ENCODE measurements at places on chromosomes 3 and 15.

- DNase-seq, result no peak
These were observed 72.9 kb upstream of the ATP10A start for GRCh38 chr15:25936004-25936403.

DNA sequence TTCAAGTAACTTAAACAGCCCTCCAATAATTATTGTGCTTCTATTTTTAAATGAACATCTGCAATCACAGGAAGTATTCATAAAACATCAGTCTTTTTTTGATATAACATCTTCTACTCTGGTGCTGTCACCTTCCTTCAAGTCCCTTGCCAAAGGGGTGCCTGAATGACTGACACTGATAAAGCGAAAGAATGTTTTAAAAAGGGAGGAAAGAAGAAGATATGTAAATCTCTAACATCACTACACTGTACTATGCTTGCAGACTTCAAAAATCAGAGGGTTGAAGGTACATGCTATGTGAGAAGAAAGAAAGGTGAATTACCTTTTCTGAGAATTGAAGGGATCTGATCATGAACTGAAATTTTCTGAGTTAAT lies 253.7 kb downstream of the ZPLD1 start:
- DNase-seq, result no peak

GRCh38 chr3:90091549-90091948 lies 984.1 kb downstream of the EPHA3 start:
- DNase-seq, result peak; percentile 15

GRCh38 chr3:101879623-101880284 lies 30.4 kb downstream of the NFKBIZ start:
- no peak for DNase-seq

DNA sequence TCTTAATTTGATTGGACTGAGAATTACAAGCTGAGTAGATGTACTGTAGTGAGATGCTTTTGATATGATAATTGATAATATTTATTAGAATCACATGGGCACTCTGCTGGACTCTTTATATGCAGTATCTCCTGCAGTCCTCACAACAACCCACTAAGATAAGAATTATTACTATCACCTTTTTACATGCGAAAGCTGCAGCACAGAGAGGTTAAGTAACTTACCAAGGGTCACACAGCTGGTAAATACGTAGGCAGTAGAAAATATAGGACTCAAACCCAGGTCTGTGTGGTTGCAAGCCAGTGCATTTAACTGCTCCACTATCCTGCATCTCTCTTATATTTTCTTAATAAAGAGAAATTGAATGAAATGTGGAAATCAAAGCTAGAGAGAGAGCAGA lies 392.8 kb upstream of the RORA start:
- no peak for DNase-seq

DNA sequence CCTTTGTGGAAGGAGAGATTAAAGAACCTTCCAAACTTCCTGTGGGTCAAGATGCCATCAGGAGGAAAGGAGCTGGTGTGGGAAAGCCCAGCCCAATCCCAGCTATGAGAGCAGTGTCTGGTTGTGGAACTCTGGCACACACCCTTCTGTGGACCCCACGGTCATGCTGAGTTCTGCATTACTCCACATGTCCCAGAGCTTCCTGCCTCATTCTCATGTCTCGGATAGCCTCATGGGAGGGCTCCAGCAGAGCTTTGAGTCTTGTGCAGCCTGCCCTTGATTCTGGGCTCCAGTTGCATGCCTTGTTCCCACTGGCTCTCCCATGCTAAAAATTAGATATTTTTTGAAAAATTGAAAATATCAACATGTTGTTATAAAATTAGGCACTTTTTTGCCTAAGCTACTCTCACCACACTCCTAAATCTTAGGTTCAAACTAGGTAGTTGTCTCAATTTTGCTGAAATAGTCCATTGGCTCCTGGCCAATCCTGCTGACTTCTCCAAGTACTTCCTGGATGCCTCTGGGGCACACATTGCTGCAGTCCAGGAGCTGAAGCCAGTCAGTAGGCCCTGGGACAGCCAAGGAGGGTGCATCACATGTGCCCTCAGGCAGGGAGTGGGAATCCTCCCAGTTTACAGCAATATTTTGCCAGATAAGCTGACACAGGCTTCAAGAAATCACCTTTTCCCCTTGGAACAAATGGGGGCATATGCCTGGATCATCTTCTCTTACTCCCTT lies 144.3 kb downstream of the EEFSEC start:
- DNase-seq, result no peak

DNA sequence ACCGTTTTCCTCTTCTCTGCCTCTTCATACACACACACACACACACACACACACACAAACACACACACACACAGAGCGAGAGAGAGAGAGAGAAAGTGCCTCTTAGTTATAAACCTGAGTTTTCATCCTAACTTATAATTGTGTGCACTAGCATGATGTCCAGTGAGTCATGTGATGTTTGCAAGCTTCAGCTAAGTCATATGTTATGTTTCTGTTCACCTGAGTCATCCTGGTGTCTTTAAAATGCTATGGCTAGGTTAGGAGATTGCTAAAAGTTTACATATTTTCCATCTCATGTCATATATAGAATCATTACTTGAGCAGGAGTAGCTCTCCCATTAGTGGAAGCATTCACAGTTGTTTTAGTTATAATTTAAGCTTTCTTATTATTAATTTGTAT lies 155.8 kb downstream of the EPHA6 start:
- no peak for DNase-seq

- DNase-seq, result no peak
These were observed 173.7 kb downstream of the SSR3 start for GRCh38 chr3:156381253-156381652.

DNA sequence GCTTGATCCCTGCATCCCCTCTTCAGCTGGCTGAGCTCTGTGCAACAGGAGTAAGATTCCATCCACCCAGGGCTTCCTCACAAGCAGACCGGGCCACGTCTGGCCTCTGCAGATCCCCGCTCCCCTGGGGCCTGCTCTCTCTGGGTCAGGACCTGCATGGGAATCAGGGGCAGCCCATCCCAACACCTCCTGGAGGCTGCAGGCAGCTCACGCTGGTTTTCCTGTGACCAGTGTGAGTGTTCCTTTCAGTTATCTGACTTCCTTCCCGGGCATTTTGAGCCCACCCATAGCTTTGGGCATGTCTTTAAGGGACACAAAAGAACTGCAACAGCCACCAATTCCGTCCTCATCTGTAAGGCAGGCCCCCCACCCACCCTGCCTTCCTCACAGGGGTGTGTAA lies 16.3 kb downstream of the NUP210 start:
- no peak for DNase-seq

DNA sequence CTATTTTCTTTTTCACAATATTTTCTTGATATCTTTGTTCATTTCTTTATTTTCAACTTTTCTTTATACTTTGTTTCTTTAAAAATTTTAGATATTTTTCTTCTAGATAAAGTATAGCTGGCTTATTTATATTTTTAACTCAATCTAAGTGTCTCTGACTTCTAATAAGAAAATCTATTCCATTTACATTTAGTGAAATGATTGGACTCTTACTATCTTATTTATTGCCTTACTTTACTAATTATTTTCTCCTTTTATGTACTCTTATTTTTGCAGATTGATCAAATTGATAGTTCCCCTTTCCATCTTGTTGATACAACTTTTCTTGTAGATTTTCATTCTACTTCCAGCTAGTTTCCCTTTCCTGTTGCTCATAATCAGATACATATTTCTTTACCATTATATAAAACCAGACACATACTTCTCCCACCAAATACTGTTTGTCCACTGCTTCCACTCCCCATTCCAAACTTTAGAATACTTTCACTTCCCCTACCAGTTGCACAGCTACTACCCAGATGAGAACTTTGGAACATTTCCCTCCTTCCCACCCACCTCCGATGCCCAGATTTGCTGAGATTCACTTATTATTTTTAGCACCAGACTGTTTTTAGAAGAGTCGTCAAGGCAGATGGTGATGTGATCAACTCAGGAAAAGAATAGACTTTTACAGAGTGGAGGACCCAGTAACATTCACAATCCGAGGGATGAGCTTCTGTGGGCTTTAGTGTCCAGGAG lies 151.5 kb downstream of the LIPC start:
- DNase-seq, result no peak

GRCh38 chr15:35514759-35515158 lies 31.2 kb downstream of the DPH6 start:
- no peak for DNase-seq

GRCh38 chr15:75195766-75196241 lies 5.9 kb upstream of the C15orf39 start:
- DNase-seq, result no peak

DNA sequence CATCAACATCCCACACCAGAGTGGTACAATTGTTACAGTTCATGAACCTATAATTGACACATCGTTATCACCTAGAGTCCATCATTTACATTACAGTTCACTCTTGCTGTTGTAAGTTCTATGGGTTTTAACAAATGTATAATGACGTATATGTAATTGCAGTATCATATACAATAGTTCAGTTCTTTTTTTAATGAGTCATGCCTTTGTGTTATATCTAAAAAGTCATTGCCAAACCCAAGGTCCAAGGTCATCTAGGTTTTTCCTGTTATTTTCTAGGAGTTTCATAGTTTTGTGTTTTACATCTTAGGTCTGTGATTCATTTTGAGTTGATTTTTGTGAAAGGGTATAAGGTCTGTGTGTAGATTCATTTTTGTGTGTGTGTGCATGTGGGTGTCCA lies 160.9 kb upstream of the GALNT15 start:
- DNase-seq, result no peak

GRCh38 chr3:13104511-13104910 lies 31.3 kb upstream of the IQSEC1 start:
- no peak for DNase-seq

All from Jurkat, Clone E6-1 (cell line).